ENCODE measurements at places on chromosomes 3 and 15.
A peak's percentile ranks its signal among the peaks of the same experiment; 100 is the strongest.

DNA sequence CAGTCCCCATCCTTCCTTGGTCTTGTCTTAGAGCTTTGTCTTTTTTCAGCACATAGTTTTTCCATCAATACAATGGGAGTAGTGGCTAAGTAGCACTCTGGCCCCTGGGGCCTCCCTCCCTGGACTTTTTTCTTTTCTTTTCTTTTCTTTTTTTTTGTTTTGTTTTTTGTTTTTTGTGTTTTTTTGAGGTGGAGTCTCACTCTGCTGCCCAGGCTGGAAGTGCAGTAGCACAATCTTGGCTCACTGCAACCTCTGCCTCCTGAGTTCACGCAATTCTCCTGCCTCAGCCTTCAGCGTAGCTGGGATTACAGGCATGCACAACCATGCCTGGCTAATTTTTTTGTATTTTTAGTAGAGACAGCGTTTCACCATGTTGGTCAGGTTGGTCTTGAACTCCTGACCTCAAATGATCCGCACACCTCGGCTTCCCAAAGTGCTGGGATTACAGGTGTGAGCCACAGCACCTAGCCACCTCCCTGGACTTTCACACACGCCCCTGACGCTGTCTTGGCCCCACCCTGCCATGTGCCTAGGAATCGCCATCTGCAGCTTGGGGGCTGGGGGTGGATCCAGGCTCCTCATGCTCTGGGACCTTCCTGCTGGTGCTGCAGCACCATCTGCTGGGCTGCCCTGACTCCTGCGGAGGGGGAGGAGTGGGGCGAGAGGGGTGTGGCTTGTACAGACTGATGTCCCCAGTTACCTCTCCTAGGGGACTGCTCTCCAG lies 2.8 kb downstream of the C15orf39 start:
- peak; percentile 68 for DNase-seq

DNA sequence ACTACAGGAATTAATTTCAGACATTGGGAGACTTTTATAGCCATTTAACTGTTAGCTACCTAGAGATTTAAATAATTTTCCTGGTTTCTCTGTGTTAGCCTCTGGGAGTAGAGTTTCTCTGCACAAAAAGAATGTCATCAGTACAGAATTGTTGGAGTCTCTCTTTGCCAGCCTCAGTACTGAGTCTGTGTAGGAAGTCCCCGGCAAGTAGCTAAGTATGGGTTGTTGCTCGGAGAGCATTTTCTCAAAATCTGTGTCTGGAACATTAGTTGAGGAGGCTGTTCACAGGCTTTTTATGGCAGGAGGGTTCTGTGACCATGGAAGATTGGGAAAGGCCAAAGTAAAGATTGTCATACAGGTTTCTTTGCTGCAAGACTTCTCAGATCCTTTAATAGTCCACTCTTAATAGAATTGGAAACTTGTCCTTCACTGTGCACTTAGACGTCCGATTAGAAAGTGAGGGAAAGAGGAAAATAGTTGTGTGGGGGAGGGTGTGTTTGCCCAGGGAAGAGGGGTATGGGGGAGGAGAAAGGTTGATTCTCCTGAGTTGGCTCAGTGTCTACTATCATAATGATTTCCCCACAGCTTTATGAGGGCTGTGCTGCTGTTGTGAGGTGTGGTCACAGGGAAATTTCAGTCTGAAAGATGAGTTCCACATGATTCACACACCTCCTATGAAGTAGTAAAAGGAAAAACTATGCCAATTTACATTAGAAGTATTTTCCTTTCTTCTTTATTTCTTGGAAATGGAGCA lies 207.1 kb downstream of the PTPRG start:
- DNase-seq, result no peak

- DNase-seq, result no peak
These were observed 83.4 kb upstream of the NANOGP8 start for GRCh38 chr15:35168464-35168863.

GRCh38 chr3:156161172-156161571 lies 40.8 kb downstream of the KCNAB1 start:
- DNase-seq, result no peak

DNA sequence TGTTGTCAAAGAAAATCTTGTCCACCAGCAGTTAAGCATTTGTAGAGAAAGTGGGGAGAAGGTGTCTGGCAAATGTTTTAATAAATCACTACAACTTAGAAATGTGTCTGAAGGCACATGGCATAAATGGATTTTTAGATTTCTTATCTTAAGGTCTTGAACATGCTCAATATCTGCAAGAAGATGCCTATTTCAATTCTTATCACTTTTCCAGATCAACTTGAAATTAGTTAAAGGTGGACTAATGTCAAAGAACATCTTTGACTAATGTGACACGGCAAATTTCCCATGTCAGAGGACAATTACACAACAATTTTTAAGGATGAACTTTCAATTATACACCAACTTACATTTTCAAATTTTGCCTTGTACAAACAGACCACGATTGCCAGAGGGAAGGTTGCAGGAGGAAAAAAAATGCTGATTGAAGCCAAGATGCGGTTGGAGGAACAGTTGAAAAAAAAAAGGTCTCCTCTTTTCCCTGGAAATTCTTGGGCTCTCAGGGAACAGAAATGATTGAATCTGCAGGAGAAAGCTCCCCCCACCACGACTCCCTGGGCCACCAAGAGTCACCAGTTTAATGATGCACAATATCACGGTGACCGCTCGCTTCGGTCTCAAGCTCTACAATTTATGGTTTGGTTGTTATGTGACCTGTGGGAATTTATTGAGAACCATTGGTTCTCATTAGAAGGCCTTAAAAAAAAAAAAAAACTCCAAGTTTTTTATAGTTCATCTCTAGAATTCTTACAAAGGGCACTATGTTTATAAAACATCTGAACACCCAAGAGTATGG lies 507.6 kb upstream of the ADAMTS9 start:
- no peak for DNase-seq

GRCh38 chr3:30685267-30685667 lies 78.9 kb downstream of the TGFBR2 start:
- no peak for DNase-seq

- no peak for DNase-seq
These were observed 3.4 kb downstream of the DUOXA2 start for GRCh38 chr15:45117308-45118130.

- no peak for DNase-seq
These were observed 108.4 kb downstream of the SHQ1 start for GRCh38 chr3:72739531-72740466.

DNA sequence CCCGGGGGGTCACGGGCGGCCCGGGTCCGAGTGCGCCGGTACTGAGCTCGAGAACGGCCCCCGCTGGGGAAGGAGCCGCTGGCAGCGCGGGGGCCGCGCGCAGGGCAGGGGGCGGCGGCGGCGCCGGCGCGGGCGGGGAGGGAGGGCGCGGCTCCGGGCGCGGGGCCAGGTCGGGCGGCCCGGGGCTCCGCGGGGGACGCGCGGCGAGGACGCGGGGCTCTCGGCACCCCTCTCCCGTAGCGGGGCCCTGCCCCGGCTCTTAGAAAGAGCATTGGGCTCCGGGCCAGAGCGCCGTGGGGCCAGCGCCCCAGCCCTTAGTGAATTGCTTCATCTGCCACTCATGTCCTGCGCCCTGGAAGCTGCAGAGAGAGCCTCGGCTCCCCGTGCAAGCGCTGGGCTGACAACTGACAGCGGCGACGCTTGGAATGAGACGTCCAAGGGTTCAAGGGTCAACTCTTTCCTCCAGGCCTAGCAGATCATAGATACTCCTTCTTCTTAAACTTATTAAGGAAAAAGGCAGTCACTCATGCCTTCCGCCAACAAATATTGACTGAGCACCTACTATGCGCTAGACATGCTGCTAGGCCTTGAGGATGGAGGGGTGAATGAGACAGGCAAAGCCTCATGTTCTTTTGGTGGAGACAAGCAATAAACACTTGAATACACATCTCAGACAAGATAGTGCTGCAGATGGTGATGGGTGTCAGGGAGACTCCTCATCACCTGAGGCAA lies 140.8 kb downstream of the SMAD6 start:
- DNase-seq, result no peak

DNA sequence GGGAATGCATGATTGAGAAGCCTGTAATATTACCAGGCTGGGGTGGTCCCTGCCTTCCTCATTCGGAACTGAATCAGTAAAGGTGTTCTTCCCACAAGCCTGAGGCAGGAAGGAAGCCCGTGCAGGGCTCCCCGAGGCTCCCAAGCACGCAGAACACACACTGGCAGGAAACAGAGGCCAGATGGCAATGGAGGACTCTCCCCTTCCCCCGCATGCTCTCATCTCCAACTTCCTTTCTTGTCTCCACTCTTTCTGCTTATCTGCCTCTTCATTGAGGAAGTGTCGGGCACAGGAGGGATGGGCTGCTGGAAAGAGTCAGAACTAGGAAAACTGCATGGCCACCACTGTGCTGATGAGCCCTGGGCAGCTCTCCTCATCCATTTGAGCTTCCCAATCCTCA lies 123.5 kb downstream of the NUP210 start:
- no peak for DNase-seq

DNA sequence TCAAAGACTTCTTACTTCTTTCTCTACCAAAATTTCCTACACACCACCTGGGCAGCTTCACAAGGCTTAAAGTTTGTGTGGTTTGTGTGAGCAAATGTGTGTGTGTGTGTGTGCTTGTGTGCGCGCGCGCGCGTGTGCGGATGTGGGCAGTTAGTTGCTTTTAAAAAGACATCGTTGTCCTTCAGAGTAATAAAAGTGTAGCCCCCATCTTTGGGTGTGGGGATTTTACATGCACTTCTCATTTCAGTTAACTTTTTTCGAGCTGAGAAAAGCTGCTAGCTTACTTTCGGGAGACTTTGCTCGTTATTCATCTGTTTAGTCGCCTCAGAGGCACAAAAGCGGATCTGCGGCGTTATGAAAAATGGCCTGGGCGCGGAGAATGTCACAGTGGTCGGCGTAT lies 36.0 kb downstream of the ZIC4 start:
- DNase-seq, result no peak

GRCh38 chr3:157529085-157529484 lies 25.9 kb upstream of the VEPH1 start:
- no peak for DNase-seq

- DNase-seq, result no peak
These were observed 20.4 kb upstream of the PSTPIP1 start for GRCh38 chr15:76974456-76975036.

GRCh38 chr3:198109883-198110282 lies 149.9 kb downstream of the LMLN start:
- no peak for DNase-seq
